ENCODE measurements at places on chromosomes 3 and 15.

GRCh38 chr3:112688085-112688769 is 47.3 kb upstream of the CCDC80 start:
- no peak for DNase-seq

- DNase-seq, result no peak
These were observed 29.3 kb downstream of the BTD start for GRCh38 chr3:15630646-15631350.

DNA sequence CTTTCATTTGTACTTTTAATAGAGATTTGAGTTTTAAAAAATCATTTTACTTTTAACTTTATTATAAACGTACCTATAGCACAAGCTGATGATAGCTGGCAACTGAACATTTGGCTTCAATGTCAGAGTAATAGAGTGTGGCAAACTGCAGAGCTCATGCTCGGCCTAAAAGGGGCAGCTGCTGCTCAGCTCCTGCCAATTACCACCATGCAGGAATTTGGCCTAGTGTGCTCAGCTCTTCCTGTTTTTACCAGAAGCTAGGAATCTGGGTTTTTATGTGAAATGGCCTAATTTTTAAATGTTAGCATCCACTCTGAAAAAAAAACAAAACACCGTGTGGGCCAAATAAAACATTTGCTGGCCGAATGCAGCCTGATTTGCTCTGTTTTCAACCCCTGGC is 1.8 kb downstream of the IFT122 start:
- DNase-seq, result peak; percentile 50

- no peak for DNase-seq
These were observed 188.0 kb downstream of the PEX5L start for GRCh38 chr3:179848711-179849110.

DNA sequence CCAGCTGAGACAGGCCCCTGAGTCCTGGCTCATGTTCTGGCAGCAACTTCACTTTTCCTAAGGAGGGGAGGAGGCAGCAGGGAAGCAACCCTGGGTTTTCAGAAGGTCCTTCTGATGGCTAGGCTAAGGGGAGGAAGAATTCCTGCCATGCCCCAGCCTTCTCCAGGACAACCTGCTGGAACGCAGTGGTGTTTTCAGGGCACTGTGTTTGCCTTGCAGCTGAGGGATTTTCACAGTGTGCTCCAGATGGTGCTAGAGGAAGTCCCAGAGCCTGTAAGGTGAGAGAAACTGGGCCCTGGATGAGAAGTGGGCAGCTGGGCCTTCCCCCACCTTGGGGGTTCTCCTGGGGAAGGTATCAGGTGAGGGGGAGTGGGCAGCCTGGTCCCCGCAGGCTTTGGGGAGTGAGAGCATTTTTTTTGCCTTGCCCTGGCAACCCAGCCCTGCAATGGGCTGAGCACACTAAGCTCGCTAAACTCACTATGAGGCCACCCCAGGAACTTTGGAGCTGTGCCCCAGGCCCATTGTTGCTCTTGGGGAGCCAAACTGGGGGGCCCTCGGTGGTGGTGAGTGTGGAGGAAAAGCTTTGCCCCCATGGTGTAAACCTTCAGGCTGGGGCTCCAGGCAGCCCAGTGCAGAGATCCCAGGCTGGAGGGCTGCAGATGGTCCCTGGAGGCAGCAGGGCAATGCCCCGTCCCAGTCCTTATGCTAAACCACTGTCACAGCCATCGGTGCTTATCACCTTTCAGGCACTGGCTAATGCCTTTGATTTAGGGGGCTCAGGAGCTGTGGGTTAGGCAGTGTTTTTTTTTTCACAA is 41.1 kb downstream of the ACAA1 start:
- no peak for DNase-seq

- no peak for DNase-seq
These were observed 31.9 kb downstream of the SLMAP start for GRCh38 chr3:57787867-57788623.

DNA sequence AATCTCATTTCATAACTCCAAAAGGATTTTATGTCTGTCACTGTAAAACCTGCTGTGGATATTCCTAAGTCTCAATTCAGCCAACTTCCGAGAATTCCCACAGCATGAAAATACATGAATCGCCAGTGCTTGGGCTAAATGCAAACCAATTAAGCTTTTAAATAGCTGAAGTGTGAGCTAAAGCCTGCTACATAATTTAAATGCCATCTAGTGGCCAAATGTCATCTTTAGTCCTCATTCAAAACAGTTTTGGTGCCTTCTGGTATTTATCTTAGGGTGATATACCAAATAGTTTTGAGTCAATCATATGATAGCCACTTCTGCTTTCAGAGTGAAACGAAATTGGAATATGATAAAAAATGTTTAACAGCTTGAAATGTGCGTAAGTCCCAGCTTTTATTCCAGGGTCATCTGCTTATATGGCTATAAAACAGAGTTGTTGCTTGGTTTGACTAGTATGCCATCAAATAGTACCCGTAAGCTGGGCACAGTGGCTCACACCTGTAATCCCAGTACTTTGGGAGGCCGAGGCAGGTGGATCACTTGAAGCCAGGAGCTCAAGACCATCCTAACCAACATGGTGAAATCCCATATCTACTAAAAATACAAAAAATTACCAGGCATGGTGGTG is 41.8 kb upstream of the CCNL1 start:
- DNase-seq, result no peak

GRCh38 chr15:101433396-101433795 is 56.1 kb downstream of the PCSK6 start:
- no peak for DNase-seq

DNA sequence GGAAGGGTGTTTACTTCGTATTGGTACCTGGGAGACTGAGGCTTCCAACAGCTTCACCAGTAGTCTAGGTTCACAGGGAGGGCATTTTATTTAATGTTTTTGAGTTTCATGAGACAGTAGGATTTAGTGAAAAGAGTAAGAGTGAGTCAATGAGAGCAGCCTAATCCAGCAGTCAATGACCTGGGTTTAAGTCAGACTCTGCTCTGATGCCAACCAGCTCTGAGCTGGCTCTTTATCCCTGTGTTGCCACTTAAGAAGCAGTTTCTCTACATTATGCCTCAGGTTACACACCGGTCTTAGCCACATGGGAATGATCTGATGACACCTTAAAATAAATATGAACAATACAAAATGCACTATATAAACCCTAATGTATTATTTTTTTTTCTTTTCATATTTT is 59.4 kb upstream of the KCNMB2 start:
- no peak for DNase-seq

- no peak for DNase-seq
These were observed 28.2 kb downstream of the ZNF385D start for GRCh38 chr3:21722768-21723167.

DNA sequence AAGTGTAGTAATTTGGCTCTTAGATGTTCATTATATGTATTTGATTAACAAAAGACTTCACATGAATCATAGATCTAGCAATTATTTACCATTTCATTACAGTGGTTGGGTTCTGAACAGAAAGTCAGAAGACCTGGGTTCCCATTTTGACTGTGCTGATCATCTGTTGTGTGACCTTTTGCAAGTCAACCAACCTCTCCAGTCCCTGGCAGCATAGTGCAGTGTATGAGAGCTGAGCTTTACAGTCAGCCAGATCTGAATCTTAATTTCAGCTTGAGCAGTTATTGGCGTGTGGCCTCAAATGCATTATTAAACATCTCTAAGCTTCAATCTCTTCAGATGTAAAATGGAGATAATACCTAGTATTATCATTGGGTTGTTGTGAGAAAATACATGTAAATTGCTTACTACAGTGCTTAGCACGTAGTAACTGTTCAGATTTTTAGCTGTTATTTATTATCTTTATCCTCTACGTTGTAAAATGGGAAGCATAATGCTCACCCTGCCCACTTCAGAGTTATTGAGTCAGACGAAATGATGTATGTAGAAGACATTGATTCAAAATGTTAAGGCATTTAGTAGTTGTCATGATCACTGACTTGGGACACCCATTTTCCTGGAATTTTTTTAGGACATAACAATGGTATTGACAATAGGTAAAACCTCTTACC is 104.0 kb downstream of the KLHL25 start:
- no peak for DNase-seq

GRCh38 chr3:158863247-158863646 is 61.4 kb downstream of the MFSD1 start:
- no peak for DNase-seq

- peak; percentile 58 for DNase-seq
These were observed 54.5 kb downstream of the CPN2 start for GRCh38 chr3:194296454-194297263.

DNA sequence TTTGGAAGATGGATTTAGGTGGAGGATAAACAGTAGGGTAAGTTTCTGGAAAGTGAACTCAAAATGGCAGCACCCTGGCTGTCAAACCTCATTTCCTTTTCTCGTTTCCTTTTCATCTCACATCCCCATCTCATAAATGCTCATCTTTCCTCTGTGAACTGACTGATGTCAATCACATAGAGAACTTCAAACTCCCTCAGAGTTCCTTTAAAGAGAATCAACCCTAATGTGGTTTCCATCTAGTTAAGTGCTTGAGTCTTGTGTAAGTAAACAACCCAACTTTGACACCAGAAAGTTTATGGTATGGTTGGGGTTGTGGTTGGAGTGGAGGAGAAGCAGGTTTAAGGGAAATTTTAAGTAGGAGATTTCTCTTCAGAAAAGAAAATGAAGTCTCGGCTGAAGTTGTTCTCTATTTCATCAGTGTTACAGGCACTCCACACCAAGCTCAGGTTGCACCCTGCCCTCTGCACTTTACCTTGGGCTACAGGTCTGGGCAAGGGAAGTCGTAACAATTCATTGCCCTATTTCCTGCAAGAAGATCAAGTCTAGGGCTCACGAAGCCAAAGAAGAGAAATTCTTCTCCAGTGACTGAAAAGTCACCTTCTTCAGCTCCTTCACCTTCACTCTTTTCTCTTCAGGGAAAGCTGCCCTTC is 34.4 kb upstream of the TNIK start:
- DNase-seq, result no peak

- no peak for DNase-seq
These were observed 55.8 kb downstream of the SEMA6D start for GRCh38 chr15:47773143-47773542.

DNA sequence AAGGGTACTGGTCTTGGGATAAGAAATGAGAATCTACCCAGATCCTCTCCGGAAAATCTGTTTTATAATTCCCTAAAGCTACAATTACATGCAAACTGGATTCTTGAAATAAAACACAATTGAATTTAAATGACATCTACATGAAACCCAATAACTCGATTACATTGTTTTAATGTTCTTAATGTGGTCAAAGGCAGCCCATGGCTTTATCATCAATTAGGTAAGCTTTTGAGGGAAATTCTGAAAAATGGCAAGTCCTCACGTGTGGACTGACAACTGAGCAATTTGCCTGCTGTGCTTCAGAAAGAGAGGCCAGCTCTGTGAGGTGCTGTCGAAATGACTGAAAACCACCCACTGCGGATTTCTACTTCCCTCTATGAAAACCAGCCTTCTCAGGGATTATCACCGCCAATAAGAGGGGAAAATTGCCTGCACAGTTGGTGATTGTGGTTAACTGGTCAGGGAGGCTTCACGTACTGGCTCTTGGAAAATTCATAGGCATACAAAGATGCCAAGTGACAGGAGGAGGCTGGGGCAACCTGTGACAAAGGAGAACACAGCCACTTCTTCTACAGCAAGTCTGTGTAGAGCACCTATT is 200.8 kb upstream of the SLCO3A1 start:
- no peak for DNase-seq

- DNase-seq, result no peak
These were observed 66.6 kb upstream of the TGFBR2 start for GRCh38 chr3:30539772-30540171.

DNA sequence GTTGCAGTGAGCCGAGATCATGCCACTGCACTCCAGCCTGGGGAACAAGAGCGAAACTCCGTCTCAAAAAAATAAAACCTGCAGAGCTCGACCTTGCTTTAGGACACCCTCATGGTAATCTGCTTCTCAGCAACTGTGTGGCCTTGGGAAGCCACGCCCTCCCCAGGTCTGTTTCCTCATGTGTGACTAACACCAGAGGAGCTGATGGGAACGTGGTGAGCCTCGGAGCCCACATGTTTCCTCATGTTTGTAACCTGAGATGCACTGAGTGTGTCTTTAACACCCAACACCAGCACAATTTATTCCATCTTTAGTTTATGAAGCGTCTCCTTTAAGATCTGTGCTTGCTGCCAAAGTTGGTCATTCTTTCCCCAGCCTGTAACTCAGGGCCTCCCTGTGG is 142.8 kb downstream of the OCA2 start:
- no peak for DNase-seq

GRCh38 chr3:186583831-186584230 is 13.3 kb downstream of the DNAJB11 start:
- no peak for DNase-seq

DNA sequence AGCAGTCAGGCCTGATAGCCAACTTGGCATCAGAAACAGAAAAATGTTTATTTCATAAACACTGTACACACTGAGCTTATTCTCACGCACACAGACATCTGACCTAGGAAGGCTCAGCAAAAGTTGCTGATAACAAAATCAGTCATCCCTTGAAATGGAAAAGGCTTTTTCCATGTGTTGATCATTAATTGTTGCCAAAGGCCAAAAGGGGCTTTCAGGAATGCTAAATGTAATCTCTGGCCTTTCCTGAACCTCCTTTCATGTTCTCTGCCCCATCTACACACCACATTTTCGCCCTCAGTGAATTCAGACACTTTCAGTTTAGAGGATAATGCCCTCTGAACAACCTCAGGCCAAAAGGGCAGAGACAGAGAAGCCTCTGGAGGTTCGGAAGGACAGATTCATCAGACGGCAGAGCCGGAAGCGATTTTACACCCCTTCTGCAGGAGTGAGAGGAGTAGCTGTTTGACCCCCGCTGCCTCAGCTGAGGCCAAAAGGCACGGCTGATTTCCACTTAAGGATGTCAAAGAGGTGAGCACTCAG is 14.5 kb downstream of the RTP4 start:
- no peak for DNase-seq

GRCh38 chr3:122067588-122068240 is 12.6 kb downstream of the CD86 start:
- DNase-seq, result no peak

DNA sequence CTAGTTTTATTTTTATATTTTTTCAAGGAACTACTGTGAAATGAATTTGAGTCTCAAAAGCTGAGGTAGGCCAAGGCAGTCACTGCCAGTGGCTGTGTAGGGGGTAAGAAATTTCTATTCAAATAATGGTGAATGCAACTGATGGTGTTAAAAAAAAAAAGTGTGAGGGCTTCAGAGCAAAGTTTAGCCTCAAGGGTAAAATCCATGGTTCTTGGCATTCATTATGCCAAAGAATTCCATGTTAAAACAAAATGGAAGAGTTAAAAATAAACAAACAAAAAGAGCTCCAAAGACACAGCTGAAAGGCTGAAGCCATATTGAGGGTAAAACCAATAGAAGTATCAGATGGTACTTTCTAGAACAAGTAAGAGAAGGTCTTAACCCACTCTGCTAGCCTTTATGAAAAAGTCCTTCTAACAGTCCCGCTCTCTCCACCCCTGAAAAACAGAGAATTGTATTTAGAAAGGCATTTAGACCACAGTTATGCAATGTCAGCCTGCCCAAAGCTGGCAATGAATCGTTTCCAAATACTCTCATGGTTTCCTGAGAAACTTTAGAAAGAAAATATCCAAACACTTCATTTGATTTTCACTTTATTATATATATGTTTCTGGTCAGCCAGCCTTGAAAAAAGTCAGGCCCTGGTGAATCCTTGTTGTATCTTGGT is 158.4 kb upstream of the GMNC start:
- DNase-seq, result no peak

GRCh38 chr3:43747641-43748040 is 56.9 kb downstream of the ABHD5 start:
- no peak for DNase-seq

All from left ventricle myocardium superior (tissue), 1 donor.